ENCODE measurements at places on chromosomes 5 and 9. TPM values are rescaled to one million over a fixed set of nuclear protein-coding genes. Genes with fewer than 3 reads are reported as not detected.

GRCh38 chr5:65076251-65076869 is 307.6 kb downstream of the CWC27 start:
- no peaks in the 10 kb centered on the region for H3K36me3 ChIP-seq
- peak; percentile 40 for DNase-seq
- H3K27ac ChIP-seq, result no peak overlapping the region
- H3K27me3 ChIP-seq, result no peaks in the 10 kb centered on the region
- H3K4me1 ChIP-seq, result no peaks in the 10 kb centered on the region

DNA sequence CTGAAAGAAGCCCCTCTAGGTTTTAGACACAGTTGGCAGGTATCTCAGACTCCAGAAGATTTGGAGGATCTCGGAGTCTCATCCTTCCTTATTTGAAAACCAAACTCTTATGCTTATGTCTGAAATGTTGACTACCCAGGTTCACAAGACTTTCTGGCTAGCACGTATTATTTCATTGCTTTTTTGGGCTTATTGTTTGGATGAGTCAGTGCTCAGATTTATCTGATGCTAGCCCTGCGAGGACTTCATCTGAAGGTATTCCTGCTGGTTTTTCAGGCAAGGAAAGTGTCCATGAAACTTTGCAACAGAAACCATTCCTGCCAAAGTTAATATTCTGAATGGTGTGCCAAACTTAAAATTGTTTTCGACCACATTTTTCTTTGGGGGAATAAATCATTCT is 8.5 kb downstream of the OSTF1 start:
- no peaks in the 10 kb centered on the region for H3K27me3 ChIP-seq
- no peak overlapping the region for H3K4me3 ChIP-seq
- DNase-seq, result no peak
- no peaks in the 10 kb centered on the region for H3K36me3 ChIP-seq
- peaks cover 27% of the 10 kb centered on the region for H3K4me1 ChIP-seq
- no peak overlapping the region for H3K27ac ChIP-seq

GRCh38 chr9:124075761-124076160 is 64.2 kb downstream of the LHX2 start:
- no peaks in the 10 kb centered on the region for H3K4me1 ChIP-seq
- H3K27ac ChIP-seq, result no peak overlapping the region
- H3K4me3 ChIP-seq, result no peak overlapping the region
- H3K27me3 ChIP-seq, result no peaks in the 10 kb centered on the region
- no peaks in the 10 kb centered on the region for H3K36me3 ChIP-seq

GRCh38 chr5:135916638-135917263 is 21.1 kb upstream of the IL9 start:
- no peak for DNase-seq
- H3K4me1 ChIP-seq, result no peaks in the 10 kb centered on the region
- H3K4me3 ChIP-seq, result no peak overlapping the region

DNA sequence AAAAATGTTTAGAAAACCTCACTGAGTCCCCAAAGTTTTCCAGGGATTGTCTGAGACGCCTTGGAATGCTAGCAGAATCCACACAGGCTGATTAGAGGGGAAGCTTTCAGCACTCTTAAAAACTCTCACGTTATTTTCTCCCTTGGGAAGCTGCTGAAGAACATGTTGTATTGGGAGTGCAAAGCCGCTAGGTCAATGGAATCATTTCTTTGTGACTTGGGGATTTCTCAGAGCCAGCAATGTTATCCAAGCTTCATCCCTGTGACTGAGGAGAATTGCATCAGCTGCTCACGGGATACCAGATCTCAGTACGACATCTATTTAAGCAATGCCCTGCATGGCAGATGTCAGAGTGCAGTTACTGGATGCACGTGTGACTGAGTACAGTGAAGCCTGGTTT is 426.4 kb upstream of the MPDZ start:
- H3K27ac ChIP-seq, result no peak overlapping the region
- H3K27me3 ChIP-seq, result no peaks in the 10 kb centered on the region
- no peaks in the 10 kb centered on the region for H3K36me3 ChIP-seq
- no peak overlapping the region for H3K4me3 ChIP-seq

- H3K27me3 ChIP-seq, result no peaks in the 10 kb centered on the region
- peaks cover 69% of the 10 kb centered on the region for H3K4me1 ChIP-seq
- no peaks in the 10 kb centered on the region for H3K36me3 ChIP-seq
- DNase-seq, result peak; percentile 95
- H3K27ac ChIP-seq, result peak overlapping the region; percentile 99
Measured at GRCh38 chr9:129888293-129889121, 53.2 kb downstream of the USP20 start.

GRCh38 chr9:16363073-16363781 is 507.2 kb downstream of the BNC2 start:
- no peak for DNase-seq
- no peaks in the 10 kb centered on the region for H3K4me1 ChIP-seq
- H3K27me3 ChIP-seq, result no peaks in the 10 kb centered on the region

- peak overlapping the region; percentile 52 for H3K27ac ChIP-seq
- no peak overlapping the region for H3K4me3 ChIP-seq
- no peaks in the 10 kb centered on the region for H3K27me3 ChIP-seq
- H3K4me1 ChIP-seq, result peaks cover 89% of the 10 kb centered on the region
- DNase-seq, result no peak
Measured at GRCh38 chr5:39160576-39161213, 58.7 kb downstream of the FYB1 start.

GRCh38 chr5:107388141-107388861 is 282.4 kb downstream of the EFNA5 start:
- no peak overlapping the region for H3K27ac ChIP-seq
- H3K4me3 ChIP-seq, result no peak overlapping the region

DNA sequence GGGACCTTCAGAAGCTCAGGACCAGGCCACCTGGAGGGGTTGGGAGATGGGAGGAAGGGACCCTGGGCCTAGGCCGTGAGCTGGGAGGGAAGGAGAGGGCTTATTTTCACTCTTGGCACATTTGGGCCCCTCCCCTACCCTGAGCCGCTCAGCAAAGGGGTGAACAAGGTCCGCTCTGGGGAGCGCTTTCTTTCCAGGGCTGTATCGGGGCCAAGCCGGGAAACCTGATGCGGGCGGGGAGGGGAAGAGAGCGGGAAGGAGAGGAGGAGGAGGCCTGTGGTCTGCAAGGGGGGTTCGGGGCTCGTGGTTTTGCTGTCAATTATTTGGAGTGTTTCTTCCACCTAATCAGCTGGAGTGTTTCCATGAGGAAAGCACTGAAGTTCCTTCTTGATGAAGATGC is 62.7 kb upstream of the RXRA start:
- no peak overlapping the region for H3K27ac ChIP-seq
- DNase-seq, result no peak
- no peak overlapping the region for H3K4me3 ChIP-seq
- no peaks in the 10 kb centered on the region for H3K4me1 ChIP-seq
- no peaks in the 10 kb centered on the region for H3K27me3 ChIP-seq

DNA sequence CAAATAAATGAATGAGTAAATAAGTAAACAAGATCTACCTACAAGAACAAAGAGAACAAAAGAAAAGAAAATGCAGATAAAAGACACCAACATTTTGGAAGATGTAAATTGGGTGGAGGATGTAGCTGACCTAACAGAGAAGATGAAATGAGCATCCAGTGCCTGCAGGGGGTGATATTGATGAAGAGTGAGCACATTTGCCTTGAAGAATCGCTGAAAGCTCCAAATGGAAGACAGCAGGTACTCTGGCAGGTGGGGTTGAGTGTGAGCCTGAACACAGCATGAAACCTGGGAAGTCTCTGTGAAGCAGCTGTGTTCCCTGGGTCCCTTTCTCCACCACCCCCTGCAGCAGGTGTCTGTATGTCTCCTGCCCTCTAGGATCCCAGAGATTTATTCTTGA is 125.6 kb downstream of the NXNL2 start:
- no peaks in the 10 kb centered on the region for H3K36me3 ChIP-seq
- no peaks in the 10 kb centered on the region for H3K27me3 ChIP-seq
- no peak overlapping the region for H3K4me3 ChIP-seq
- no peak overlapping the region for H3K27ac ChIP-seq
- no peak for DNase-seq
- no peaks in the 10 kb centered on the region for H3K4me1 ChIP-seq

DNA sequence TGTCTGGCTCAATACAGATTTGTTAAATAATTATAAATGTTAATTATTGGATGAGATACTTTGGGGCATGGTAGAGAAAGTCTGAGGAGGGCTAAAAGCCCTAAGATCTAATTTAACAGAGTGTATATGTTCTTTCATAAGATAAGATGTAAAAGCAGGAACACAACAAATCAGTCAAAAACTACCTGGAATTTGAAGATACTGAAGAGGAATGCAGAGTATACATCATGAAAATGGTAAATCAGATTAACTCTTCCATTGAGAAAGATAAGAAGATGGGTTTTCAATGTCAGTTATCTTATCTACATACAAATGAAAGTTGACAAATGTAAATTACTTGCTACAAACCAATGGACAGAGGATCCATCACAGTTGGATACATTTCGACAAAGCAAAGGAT is 107.3 kb upstream of the NFIB start:
- no peaks in the 10 kb centered on the region for H3K36me3 ChIP-seq
- no peak overlapping the region for H3K4me3 ChIP-seq
- H3K4me1 ChIP-seq, result no peaks in the 10 kb centered on the region
- H3K27ac ChIP-seq, result no peak overlapping the region
- DNase-seq, result no peak

DNA sequence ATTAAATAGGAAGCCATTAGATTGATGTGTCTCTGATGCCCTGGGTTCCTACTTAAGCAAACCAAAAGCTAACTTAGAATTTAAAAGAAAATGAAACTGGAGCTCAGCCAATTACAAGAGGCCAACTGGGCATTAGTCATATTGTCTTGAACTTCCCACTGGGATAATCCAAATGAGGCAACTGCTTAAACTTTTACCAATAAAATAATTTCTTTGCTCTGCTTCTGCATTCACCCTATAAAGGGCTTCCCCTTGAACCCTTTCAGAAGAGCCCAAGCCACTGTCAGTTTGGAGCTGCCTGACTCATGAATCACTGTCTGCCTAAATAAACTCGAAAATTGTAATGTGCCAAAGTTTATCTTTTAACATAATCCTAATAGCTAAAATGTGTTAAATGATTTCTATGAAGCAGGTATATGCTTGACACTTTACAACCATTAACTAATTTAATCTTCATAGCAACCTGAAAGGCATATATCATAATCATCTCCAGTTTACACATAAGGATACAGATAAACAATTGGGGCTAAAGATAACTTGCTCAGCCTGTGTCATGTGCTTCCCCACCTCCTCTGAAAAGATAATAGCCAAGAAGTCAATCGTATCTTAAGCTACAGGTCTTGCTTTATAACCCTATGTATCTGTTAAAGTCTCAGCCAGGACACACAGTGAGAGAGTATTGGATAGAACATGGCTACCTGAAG is 11.5 kb downstream of the GPR150 start:
- DNase-seq, result no peak
- H3K4me1 ChIP-seq, result peaks cover 24% of the 10 kb centered on the region
- H3K4me3 ChIP-seq, result no peak overlapping the region

PCDHA10 gene
- not detected for total RNA-seq

C9 gene
- total RNA-seq, result not detected

Data from naive thymus-derived CD4-positive, alpha-beta T cell (primary cell).